Endodermal cell (in vitro differentiated cells): ENCODE measurements at places on chromosomes 12 and 14. TPM values are rescaled to one million over a fixed set of nuclear protein-coding genes. Genes with fewer than 3 reads are reported as not detected.

The SLC25A21 gene
- total RNA-seq: 1.9 to 4.0 TPM (median 3.2 TPM) in 3 replicates

The SLC6A13 gene
- 0.59 to 1.5 TPM (median 1.1 TPM) in 3 replicates for total RNA-seq

DNA sequence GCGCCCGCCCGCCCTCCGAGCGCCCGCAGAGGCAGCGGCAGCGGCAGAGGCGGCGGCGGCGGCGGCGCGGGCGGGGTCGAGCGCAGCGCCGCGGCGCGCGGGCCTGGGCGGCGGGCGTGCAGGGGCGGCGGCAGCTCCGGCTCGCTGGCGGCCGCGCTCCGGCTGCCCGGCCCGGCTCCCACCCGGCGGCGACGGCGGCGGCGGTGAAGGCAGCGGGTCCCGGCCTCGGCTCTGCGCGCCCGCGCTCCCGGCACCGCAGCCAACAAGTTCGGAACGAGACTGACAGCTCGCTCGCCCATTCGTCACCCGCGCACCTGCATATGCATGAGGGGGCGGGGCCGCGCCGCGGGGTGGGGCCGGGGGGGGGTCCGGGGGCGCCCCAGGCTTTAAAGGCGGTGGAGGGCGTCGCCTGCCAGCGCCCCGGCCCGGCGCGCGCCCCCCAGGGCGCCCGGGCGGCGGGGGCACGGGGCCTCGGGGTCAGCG is at the start of gene JAG2:
JAG2 (minus strand) TSS at position 281 of the 483 bp plus-strand sequence. CDS start 356 bp downstream, outside the sequence.
- no peaks in the 10 kb centered on the region for H3K4me1 ChIP-seq
- H3K27me3 ChIP-seq: peaks cover 16% of the 10 kb centered on the region
- peak within 1 kb of the TSS; percentile 73 for H3K4me3 ChIP-seq

DNA sequence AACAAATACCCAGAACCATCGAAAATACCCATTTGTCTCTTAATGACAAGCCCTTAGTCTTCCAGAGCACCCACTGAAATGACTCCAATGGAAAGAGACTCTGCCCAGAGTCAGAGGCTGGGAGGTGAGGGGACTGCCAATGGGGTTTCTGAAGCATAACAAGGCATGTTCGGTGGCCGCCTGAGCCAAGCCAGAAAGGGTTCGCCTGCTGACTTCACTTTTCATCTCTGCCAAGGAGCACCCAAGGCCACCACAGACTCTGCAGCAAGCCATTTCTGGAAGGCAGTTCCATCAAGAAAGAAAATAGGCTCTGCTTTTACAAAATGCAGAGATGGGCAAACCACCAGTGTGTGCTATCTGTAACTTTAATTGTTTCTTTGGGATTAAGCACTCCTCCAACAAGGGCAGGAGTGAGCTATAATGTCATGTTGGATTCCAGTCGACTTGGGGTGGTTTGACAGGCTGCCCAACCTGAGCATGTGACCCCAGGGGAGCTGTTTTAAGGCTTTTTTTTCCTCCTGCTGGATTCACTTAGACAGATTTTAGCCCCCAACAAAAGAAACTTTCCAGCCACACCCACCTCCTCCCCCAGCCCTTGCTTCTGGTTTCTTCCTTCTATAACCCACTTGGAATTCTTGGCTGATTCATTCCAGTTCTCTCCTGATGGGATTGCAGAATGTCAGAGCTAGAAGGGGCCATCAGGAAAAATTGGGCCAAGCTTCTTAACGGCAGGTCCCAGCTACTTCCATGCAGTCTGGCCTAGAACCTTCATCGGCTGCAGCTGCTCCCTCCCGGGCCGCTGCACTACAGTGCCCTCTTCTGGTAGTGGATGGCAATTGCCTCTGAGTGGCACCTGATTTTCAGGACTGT is 24.1 kb downstream of the CKAP4 start:
- no peak overlapping the region for H3K27ac ChIP-seq
- H3K36me3 ChIP-seq: no peaks in the 10 kb centered on the region
- H3K4me3 ChIP-seq: no peak overlapping the region
- no peaks in the 10 kb centered on the region for H3K27me3 ChIP-seq

GRCh38 chr14:98573082-98573481 is 698.9 kb downstream of the BCL11B start:
- no peak for DNase-seq
- no peaks in the 10 kb centered on the region for H3K4me1 ChIP-seq
- H3K36me3 ChIP-seq: no peaks in the 10 kb centered on the region
- H3K27me3 ChIP-seq: no peaks in the 10 kb centered on the region

The KERA gene
- total RNA-seq: not detected in 2 replicates

The LMNTD1 gene
- 31.6 to 37.7 TPM (median 36.9 TPM) in 3 replicates for total RNA-seq

The RNASE1 gene
- 10.7 and 13.9 TPM in 2 replicates for total RNA-seq

GRCh38 chr12:73053893-73054292 is 781.7 kb downstream of the TRHDE start:
- no peaks in the 10 kb centered on the region for H3K36me3 ChIP-seq
- H3K27me3 ChIP-seq: no peaks in the 10 kb centered on the region
- no peak overlapping the region for H3K4me3 ChIP-seq
- H3K4me1 ChIP-seq: no peaks in the 10 kb centered on the region
- no peak overlapping the region for H3K27ac ChIP-seq

The TAS2R42 gene
- not detected in 2 replicates for total RNA-seq

- H3K27ac ChIP-seq: no peak overlapping the region
- no peak overlapping the region for H3K4me3 ChIP-seq
- peaks cover 83% of the 10 kb centered on the region for H3K36me3 ChIP-seq
- H3K4me1 ChIP-seq: peaks cover 23% of the 10 kb centered on the region
- no peak for DNase-seq
- H3K27me3 ChIP-seq: no peaks in the 10 kb centered on the region
These were observed 25.6 kb downstream of the SINHCAF start for GRCh38 chr12:31300341-31300740.

The OR6C6 gene
- total RNA-seq: not detected in 3 replicates

DNA sequence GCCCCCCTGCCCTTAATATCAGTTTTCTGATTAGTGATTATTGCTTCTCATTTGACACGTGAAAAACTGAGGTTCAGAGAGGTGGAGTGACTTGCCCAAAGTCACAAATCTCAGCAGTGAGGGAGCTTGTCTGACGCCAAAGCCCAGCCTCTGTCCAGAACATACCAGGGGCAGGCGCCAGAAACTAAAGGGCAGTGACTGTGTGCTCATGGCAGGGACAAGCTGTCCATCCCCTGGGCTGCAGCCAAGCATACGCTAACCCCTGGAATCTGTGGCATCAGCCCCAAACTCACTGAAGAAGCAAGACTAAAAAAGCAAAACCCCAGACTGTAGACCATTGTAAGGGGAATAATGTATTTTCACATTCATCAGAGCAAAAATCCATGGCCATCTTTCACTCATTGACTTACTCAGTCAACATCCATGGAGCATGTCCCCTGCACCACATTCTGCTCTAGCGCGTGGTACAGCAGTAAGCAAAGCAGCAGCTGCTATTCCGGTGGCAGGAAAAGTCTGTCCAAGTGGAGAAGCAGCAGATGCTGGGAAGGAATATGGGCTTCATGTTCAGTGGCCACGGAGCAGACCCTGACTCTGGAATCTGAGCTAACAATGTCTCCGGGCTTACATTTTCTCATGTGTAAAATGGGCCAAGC is 1.5 kb upstream of the SERPINA4 start:
- H3K27ac ChIP-seq: no peak overlapping the region
- no peaks in the 10 kb centered on the region for H3K27me3 ChIP-seq
- no peaks in the 10 kb centered on the region for H3K36me3 ChIP-seq
- no peak for DNase-seq
- H3K4me3 ChIP-seq: no peak overlapping the region
- H3K4me1 ChIP-seq: no peaks in the 10 kb centered on the region

GRCh38 chr12:75479963-75480461 is 543 bp upstream of the GLIPR1 start:
- no peak for DNase-seq
- H3K36me3 ChIP-seq: no peaks in the 10 kb centered on the region
- H3K4me3 ChIP-seq: no peak overlapping the region

The HDAC7 gene
- 137 and 154 TPM in 2 replicates for total RNA-seq

GRCh38 chr14:100567009-100567876 is 20.0 kb downstream of the BEGAIN start:
- no peaks in the 10 kb centered on the region for H3K4me1 ChIP-seq
- H3K27ac ChIP-seq: no peak overlapping the region
- H3K36me3 ChIP-seq: no peaks in the 10 kb centered on the region
- no peak overlapping the region for H3K4me3 ChIP-seq

GRCh38 chr12:92259696-92260251 is 114.1 kb upstream of the BTG1 start:
- H3K4me3 ChIP-seq: no peak overlapping the region
- no peak overlapping the region for H3K27ac ChIP-seq
- no peak for DNase-seq
- H3K4me1 ChIP-seq: peaks cover 4% of the 10 kb centered on the region

DNA sequence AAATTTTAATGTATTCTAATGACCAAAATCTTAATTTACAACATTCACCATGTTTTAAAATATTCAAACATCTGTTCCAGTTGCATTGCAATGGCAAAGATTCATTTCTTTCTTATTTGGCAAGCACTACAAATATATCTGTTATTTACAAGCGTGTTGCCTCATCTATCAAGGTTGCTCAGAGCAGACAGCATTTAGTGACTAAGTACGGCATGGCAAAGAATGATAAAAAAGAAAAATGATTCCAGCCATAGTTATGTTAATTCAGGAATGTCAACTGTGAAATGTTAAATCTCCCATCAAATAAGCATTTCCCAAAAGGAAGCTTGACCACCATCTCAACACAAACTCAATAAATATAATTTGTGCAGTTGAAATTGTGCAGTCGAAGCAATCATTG is 312.1 kb downstream of the SEC23A start:
- DNase-seq: no peak
- H3K27ac ChIP-seq: no peak overlapping the region
- no peaks in the 10 kb centered on the region for H3K27me3 ChIP-seq
- no peak overlapping the region for H3K4me3 ChIP-seq
- peaks cover 7% of the 10 kb centered on the region for H3K4me1 ChIP-seq
- no peaks in the 10 kb centered on the region for H3K36me3 ChIP-seq

DNA sequence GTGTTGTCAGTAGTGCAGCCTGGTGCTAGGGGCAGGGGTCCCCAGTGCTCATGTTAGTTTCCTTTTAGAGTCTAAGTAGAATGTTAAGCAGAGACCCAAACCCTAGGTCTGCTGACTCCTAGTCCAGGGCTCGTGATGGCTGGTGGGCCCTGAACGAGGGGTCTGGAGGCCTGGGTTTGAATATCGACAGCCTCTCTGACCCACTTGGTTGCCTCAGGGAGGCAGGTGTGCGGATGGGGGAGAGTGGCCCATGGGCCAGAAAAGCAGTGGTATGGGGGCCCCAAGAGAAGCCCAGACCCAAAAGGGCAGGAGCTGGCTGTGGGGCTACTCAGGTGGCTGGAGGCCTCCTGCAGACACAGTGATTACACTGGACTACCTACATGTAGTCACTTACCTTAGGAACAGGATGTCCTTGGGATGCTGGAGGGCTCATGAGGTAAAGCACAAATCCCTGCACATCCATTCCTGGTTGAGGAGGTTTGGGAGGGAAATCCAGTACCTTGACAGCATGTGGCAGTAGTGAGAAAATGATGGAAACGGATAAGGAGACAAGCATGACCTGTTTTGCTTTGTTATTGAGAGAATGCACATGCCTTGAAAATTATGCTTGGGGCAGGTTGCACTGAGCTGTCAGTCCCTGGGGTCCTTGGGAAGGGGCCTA is 1.7 kb upstream of the SLC25A29 start:
- H3K36me3 ChIP-seq: peaks cover 18% of the 10 kb centered on the region
- peak overlapping the region; percentile 94 for H3K4me3 ChIP-seq
- H3K4me1 ChIP-seq: peaks cover 24% of the 10 kb centered on the region
- no peak for DNase-seq

DNA sequence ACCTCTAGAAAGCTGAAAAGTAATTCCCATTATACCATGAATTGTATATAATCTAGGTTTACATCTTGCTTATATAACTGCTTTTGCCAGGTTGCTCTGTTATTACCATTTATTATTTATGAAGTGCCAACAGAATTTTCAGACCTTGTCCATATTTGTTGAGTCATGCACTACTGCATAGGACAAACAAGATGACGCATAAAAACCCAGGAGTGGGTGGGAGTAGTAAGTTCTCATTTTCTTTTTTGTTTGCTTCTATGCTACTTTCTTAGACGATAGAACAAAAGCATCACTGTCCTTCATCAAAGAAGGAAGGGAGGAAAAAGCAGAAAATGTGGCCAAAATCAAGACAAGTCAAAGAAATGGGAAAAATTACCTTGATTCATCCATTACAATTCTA is 119.0 kb upstream of the RASSF8 start:
- H3K27ac ChIP-seq: no peak overlapping the region
- H3K27me3 ChIP-seq: no peaks in the 10 kb centered on the region
- no peaks in the 10 kb centered on the region for H3K36me3 ChIP-seq
- no peak overlapping the region for H3K4me3 ChIP-seq
- H3K4me1 ChIP-seq: peaks cover 16% of the 10 kb centered on the region

The ANGEL1 gene
- 25.1 to 34.4 TPM (median 32.5 TPM) in 3 replicates for total RNA-seq

GRCh38 chr12:54287261-54288157 is 7.0 kb downstream of the HNRNPA1 start:
- no peaks in the 10 kb centered on the region for H3K4me1 ChIP-seq
- H3K36me3 ChIP-seq: peaks cover 54% of the 10 kb centered on the region
- peak; percentile 83 for DNase-seq
- no peak overlapping the region for H3K4me3 ChIP-seq
- H3K27ac ChIP-seq: no peak overlapping the region

GRCh38 chr12:87439990-87440827 is 589.0 kb downstream of the C12orf50 start:
- DNase-seq: peak; percentile 38
- peaks cover 19% of the 10 kb centered on the region for H3K4me1 ChIP-seq
- H3K27me3 ChIP-seq: no peaks in the 10 kb centered on the region
- H3K27ac ChIP-seq: no peak overlapping the region

The KCNC2 gene
- total RNA-seq: not detected in 3 replicates

The POC1B gene
- 28.6 to 36.9 TPM (median 36.1 TPM) in 3 replicates for total RNA-seq

DNA sequence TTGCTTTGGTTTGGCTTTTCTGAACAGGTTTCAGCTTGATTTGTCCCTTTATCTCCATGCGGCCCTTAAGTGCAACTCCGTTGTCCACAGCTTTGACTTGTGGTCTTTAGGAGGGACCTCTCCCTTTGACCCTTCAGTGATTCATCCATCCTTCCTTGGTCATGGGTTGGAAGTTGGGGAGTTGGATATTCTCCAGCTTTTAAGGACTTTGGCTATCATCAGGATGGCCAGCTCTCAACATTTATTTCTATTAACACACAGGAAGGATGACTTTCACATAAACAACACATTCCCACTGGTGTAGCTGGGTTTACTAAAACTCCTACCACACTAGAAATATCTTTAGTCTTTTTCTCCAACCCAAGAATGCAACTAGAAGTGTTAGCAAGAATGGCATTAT is 50.9 kb upstream of the E2F7 start:
- no peak overlapping the region for H3K27ac ChIP-seq
- H3K4me1 ChIP-seq: no peaks in the 10 kb centered on the region
- no peaks in the 10 kb centered on the region for H3K36me3 ChIP-seq
- no peak overlapping the region for H3K4me3 ChIP-seq

- no peak for DNase-seq
- H3K27ac ChIP-seq: no peak overlapping the region
- no peak overlapping the region for H3K4me3 ChIP-seq
- no peaks in the 10 kb centered on the region for H3K36me3 ChIP-seq
- no peaks in the 10 kb centered on the region for H3K4me1 ChIP-seq
- no peaks in the 10 kb centered on the region for H3K27me3 ChIP-seq
These were observed 78.3 kb downstream of the NPAS3 start for GRCh38 chr14:33017016-33017415.
